Neural crest cell (in vitro differentiated cells): ENCODE measurements at places on chromosomes 5 and 9. TPM values are rescaled to one million over a fixed set of nuclear protein-coding genes. Genes with fewer than 3 reads are reported as not detected.

- peak; percentile 44 for DNase-seq
Measured at GRCh38 chr9:133477992-133478850, 678 bp downstream of the SLC2A6 start.

DNA sequence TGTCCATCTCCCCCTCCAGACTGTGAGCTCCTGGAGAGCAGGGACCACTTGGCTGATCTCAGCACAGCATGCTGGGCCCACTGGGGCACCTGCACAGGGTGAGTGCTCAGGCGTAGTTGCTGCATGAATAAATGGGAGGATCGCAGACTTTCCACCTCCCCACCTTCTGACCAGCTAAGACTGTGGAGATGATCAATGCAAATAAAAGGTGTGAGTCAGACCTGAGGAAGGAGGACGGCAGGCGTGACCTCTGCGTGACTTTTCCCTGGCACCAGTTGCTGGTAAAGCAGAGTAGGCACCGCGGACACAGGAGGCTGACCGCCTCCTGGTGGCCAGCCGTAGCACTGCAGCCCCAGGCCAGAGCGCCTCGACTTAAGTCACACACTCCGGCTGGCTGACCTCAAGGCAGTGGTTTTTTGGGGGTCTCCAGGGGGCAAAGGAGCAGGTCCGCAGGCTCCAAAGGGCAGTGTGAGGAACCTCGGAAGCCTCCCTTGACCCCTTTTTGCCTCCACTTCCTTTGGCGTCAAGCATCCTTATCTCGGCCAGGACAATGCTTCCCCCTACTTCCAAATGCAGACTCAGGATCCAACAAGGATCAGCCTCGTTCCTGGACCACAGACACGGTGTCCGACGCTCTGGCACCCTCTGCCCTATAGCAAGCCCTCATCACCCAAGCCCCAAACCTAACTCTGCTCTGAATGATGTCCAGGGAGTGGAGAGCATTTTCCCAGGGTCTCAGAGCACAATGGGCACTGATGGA is 12.7 kb upstream of the TDRD7 start:
- peak; percentile 73 for DNase-seq

DNA sequence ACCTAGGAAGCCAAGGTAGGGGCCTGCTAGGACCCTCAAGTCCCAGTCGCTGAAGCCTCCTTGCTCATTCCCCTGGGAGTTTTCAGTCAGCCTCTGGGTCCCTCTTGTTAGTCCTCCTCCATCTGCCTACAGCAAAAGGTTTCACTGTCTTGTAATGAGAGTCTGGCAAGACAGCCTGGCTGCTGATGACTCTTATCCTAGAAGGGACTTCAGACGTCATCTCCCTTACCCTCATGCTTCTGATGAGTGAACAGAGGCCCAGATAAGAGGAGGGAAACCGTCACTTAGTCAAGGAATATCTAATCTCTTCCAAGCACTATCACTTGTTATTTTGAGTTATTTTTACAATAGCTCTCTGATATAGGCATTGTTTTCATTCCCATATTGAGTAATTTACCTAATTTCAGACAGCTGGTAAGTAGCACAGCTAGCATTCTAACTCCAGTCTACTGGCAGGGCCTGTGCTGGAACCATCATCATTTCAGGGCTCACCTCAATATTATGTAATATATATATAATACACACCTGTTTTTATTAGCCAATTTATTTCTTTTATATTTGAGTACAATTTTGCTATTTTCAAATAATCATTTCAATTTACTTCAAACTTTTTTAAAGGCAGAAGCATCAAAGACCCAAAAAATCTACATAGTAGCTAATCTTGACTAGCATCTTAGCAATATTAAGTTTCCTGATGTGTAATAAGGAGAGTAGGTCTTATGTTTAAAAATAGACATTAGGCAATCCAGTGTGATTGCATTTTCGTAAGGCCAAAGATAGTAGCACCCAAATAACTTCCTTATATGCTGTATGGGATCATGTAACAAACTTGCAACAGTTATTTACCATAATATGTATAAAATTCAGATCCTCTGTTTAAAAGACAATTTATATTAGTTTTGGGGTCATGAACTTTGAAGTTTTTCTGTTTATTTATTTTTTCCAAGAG is 7.9 kb downstream of the CMYA5 start:
- no peak for DNase-seq

The THBS4 gene
- 6.9 and 10.0 TPM in 2 replicates for total RNA-seq

The AHRR gene
- total RNA-seq = 1.0 and 1.3 TPM in 2 replicates
